ENCODE measurements at places on chromosomes 2 and 18.

DNA sequence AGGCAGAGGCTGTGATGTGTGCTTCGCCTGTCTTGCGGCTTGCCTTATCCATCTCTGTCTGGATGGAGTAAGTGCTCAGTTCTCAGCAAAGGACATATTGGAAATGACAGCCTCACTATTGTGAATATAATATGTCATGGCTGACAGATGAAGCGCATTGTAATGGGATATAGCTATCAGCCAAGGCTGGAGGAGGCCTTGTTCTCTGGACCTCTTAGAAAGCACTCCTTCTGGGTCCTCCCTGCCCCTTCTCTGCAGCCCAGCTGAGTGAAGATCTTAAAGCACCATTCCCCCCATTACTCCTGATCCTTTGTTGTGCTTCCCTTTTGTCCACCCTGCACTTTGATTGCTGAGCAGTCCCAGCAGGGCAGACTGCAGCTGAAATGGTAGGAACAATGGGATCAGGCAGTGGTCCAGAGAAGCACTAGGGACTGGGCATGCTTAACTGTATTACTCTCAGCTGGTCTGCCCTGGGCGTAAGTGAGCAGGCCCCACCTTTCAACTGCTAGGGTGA is 265.3 kb downstream of the SETBP1 start:
- no peak for DNase-seq

DNA sequence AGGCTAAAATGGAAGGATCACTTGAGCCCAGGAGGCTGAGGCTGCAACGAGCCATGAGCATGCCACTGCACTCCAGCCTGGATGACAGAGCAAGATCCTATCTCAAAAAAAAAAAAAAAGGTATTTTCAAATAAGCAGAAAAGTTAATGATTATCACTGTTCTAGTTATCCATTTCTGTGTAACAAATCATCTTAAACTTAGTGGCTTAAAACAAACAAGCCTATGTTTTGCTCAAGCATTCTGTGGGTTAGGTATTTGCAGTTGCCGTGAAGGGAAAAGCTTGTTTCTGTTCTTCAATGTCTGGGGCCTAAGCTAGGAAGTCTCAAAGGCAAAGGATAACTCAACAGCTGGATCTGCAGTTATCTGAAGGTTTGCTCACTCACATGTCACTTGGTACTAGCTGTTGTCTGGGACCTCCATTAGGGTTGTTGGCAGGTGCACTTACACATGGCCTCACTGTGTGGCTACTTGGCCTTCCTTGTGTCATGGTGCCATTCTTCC is 14.1 kb downstream of the MFF start:
- DNase-seq: no peak

DNA sequence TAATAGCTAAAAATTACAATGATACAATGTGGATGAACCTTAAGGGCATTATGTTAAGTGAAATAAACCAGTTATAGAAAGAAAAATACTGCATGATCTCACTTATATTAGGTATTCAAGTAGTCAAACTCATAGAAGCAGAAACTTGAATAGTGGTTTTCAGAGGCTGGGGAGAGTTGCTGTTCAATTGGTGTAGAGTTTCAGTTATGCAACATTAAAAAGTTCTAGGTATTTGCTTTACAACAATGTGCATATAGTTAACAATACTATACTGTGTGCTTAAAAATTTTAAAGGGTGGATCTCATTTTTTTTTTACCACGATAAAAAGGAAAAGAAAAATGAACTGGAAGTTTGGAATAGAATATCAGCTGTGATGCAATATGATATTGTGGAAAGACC is 479.1 kb downstream of the SPAG16 start:
- DNase-seq: no peak

DNA sequence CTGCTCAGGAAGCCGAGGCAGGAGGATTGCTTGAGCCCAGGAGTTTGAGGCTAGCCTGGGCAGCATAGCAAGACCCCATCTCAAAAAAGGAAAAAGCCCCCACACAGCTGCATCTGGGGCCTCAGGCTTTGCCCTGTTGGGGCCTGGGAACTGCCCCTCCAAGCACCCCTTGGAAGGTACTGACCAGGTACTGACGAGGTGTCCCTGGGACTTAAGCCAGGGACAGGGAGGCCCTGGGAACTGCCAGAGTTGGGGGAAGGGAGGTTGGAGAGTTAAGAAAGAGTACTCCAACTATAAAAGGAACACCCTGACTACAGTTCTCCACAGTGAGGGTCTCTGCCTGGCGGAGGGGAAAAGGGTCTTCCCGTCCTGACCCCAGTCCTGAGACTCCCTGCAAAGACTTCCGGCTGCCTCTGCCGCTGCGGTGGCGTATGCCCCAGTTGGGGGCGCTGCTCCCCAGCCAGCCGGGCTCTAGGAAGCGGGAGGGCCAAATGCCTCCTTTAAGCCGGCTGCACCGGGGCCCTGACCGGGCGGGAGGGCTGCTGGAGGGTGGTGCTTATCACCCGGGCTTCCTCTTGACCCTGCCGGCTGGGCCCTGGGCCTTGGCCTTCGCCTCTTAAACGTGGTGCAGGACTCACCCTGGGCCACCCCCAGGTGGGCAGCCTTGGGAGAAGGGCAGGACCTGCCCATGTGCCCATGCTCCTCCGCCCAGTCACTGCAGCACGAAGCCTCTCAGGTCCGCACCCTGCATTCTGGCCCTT is 12.8 kb downstream of the SLC30A3 start:
- no peak for DNase-seq

GRCh38 chr18:27400001-27400400 is 214.9 kb upstream of the CHST9 start:
- no peak for DNase-seq

DNA sequence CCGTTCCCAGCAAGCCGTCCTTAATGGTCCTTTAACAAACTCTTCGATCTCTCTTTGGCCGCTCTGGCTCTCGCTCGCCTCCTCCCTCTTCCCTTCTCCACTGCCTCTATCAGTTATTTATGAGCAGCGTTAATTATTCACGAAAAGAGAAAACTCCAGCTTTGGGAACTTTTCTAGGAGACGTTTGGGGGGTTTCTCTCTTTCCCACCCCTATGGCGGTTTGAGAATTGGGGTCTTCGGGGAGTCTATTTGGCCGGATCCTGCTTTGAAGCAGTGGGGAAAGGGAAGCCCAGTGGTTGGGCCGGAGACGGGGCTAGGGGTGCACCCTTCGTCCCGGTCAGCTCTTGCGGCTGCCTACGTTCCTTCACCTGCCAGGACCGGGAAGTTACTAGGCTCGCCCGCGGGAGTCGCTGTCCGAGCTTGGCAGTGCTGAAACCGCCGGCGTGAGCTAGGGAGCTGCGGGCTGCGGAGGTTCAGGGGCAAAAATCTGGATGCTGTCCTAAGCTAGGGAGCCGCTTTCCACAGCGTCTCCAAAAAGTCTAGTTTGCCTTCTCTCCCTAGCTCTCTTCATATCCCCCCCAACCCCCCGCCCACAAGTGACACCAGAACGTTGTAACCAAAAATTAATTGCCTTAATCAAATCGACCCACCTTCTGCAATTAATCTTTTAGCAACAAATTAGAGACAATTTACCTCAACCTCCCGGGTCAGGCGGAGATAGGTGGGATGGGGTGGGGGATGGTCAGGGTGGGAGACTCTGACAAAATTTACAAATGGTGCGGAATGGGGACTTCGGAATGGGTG is 8.9 kb upstream of the SKOR2 start:
- DNase-seq: peak; percentile 29

DNA sequence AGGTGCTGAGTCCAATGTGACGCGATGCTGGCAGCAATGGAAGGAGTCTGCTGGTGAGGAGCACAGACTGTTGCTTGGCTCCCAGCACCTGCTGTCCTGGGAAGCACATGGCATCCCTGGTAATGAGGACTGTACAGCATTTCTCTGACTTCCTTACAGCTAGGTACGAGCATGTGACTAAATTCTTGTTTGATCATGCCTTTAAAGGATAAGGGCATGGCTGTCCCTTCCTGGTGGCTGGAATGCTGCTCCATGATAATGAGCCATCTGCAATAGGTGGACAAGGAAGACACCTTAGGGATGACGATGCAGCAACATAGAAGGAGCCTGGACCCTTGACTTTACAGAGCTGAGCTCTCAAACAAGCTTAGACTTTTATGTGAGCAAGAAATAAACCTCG is 278.0 kb upstream of the SPRED2 start:
- no peak for DNase-seq

DNA sequence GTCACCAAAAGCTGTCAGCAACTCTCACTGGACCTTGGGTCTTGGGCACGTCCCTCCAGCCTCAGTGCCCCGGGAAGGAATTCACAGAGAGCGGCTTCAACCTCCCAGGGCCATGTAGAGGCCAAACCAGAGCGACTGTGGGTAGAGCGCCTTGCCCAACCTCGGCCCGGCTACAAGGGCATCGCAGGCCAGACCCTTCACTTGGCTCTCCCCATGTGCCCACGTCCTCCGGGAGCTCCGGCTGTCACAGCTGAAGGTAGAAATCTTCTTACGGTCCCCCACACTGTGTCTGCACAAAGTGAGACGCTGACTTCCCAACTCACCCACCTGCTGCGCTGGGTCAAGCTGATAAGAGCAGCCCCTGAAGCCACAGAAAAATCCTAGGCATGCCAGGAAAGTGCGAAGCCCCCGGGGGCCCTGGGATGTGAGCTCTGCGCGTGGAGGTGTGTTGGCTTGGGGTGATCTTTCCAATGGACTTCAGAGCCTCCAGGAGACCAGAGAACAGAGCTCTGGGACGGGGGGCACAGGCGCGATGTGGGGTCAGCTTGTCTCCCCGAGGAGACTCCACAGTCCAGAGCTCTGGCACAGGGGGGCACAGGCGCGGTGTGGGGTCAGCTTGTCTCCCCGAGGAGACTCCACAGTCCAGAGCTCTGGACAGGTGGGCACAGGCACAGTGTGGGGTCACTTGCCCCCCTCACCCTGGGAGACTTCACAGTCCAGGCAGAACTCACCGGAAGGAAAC is 105.5 kb downstream of the RTP5 start:
- DNase-seq: no peak

DNA sequence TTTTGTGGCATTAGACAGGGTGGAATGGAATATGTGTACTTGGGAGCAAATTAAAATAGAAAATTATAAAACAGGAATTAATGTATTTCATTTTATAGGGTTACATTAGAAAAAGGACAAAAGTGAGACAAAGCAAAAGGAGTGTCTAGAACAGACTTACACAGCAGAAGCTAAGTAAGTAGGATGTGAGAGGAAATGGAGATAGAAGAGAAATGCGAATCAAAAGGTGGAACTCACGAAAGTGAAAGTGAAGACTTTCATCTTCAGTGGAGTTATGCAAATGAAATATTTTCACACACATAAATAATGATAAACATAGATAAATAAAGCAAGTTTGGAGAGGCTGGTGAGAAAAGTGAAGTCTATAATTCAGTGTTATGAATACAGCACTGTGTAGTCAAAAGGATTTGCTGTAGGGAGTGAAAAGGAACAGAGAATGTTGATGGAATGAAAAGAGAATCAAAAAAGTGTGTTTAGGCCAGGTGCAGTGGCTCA is 94.8 kb downstream of the DLGAP1 start:
- DNase-seq: no peak

DNA sequence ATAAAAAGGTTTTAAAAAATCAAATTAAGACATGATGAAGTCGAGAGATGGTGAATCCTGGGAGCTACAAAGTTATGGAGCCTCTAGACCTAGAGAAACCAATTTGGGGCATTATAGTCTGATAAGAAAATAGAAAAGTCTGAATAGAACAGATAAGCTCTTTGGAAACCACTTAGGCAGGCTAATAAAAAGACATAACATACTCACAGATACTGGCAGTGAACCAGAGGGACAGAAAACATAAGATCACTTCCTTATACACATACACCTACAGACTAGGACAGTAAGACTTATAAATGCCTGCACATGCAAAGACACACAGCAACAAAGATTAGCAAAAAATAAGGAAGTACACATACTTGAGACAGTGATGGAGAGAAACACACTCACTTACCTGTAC is 20.0 kb downstream of the SMC6 start:
- DNase-seq: no peak

DNA sequence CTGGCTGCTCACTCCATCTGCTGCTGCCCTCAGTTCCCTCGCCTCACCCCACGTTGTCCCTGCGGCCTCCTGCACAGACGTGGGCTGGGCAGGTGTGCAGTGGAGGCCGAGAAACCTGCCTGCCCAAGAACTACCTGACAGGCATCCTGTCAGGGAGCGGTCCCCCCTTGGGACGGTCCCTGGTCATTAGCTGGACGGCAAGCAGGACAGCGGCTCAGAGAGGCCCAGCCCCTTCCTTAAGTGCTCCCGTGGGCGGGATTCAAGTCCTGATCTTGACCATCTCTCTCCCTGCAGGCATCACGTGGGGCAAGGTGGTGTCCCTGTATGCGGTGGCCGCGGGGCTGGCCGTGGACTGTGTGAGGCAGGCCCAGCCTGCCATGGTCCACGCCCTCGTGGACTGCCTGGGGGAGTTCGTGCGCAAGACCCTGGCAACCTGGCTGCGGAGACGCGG is 11.3 kb downstream of the BOK start:
- DNase-seq: no peak

- no peak for DNase-seq
Observed at GRCh38 chr2:69597105-69597504, 46.4 kb downstream of the AAK1 start.

DNA sequence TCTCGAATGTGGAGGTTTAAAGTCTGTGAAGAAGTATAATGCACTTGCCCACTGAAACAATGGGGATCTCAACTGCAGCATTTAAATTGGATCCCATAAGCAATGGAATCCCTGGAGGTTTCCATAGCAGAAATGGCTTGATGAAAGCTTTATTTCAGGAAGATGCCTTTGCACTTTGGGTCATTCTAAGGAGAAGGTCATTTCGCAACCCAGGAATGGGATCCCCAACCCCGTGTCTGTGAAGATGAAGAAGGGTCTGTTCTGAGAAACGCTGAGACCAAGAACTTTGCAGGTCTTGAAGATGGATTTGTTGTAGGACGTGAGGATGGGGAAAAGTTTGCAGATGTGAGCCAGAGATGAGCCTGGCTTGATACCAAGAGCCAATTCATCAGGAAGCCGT is 1.8 kb upstream of the KCNG3 start:
- DNase-seq: no peak

DNA sequence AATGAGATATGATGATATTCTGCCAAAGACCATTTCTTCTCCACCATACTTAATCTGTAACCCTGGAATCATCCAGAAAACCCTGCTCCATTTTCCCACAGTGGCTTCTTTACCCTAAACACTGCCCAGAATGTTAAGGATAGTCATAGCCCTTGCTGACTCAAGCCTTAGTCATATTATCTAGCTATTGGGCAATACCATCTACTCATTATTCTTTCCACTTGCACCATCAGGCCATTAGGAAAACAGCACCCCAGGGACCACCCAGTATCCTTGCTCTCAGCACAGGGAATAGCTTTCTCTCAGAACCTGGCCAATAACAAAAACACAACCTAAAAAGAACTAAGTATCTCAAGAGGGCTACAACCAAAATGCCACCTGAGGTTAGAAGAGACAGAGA is 445.7 kb upstream of the SLC14A2 start:
- DNase-seq: no peak

- no peak for DNase-seq
Observed at GRCh38 chr18:22822024-22822423, 111.1 kb upstream of the RBBP8 start.

Measured in HTR-8/SVneo (cell line).